ENCODE measurements at places on chromosomes 13 and 19.

GRCh38 chr13:98187155-98187964, 10.3 kb upstream of the RNF113B start:
- DNase-seq = no peak
- H3K4me3 ChIP-seq = no peak overlapping the region
- H3K4me1 ChIP-seq = no peaks in the 10 kb centered on the region
- no peaks in the 10 kb centered on the region for H3K27me3 ChIP-seq

DNA sequence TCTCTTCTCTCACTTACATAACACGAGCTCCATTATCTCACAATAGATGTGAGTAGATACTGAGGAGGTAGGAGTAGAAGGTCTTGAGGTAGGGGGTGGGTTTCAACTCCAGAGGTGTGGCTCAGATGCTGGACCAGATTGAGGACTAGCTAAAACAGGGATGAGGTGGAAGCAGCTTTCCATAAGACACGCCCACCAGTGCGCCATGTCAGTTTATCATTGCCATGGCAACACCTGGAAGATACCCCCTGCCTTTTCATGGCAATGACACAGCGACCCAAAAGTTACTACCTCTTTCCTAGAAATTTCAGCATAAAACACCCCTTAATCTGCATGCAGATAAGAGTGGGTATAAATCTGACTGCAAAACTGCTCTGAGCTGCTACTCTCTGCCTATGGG, 44.1 kb downstream of the KCTD15 start:
- H3K4me1 ChIP-seq = no peaks in the 10 kb centered on the region

DNA sequence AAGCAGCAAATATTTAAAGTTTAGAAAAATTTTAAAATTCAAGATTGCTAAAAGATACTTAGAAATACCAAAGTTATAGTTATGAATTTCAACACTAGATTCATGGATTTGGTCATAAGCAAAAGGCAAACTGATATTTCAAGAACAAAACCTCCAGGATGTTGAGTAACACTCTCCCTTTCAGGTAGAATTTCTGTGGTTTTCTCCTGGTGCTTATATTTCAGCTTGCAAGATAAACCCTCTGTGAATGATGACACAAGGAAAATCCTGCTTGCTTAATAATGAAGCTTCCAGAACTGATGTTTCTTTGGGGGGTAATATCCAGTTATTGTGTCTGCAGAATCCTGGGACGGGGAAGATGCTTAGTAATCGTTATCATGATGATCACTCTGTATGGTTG, 320.3 kb upstream of the EDNRB start:
- H3K4me1 ChIP-seq = peaks cover 12% of the 10 kb centered on the region
- H3K4me3 ChIP-seq = no peak overlapping the region
- no peaks in the 10 kb centered on the region for H3K27me3 ChIP-seq
- H3K27ac ChIP-seq = no peak overlapping the region
- DNase-seq = no peak
- no peaks in the 10 kb centered on the region for H3K36me3 ChIP-seq

DNA sequence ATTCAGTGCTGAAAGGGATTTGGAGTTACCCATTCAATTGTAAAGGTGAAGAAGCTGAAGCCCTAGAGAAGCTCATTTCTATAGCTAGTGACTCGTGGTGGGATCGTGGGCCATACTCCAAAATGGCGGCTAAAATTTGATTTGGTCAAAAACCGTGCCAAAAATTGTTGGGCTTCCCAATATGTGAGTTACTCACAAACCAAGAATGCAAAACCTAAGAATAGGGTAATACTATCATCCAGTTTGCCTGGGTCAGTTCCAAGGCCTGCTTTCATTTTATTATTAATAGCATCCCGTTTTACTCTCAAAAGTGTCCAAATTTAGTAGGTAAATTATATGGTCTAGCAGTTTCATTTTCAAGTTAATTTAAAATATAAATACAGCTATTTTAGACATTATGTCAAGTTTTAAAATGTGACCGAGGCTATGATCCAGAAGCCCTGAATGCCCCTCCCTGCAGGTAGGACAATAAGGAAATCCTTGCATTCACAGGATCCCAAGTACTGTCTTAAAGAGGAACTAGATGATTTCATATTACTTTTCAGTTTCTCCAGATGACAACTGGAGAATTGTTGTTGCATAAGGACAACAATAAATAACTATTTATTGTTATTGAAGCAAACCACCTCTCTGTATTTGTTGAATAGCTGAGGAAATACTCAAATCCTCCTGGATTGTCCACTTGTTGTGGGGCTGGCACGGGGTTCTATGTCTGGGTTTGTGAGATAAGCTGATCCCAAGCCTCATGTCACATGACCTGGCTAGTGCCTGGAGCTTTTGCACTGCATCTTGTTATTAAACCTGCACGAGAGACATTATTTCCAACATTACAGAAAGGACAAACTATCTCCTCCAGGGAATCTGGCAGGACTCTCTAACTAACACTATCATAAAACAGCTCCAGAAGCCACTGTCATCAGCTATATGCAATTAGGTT, 11.6 kb upstream of the RAP2A start:
- no peaks in the 10 kb centered on the region for H3K4me1 ChIP-seq

DNA sequence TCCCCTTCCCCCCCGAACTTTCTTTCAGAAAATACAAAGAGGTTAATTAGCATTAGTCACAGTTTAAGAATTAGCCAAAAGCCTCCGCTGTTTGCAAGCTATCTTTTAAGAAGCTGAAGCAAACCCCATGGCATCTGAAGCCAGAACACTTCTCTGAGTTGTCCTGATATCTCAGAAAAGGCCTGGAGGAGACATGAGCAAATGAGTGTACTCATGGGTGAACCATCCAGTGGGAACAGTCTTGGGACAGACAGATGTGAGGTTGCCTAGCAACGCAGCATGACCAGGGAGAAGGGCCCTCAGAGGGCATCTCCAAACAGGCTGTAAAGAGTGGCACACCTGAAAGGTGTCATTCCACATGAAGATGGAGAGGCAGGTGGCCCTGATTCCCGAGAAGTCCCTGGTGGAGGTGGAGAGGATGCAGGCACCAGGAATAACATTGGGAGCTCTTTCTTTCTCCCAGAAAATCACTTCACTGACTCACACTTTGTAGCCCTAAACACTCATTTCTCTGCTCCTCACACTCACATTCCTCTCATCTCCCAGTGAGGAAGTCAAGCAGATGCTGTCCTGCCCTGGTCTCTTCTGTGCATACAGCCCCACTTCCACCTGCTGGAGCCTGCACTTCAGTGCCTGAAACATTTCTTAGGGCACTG, 87.0 kb upstream of the TSHZ3 start:
- no peaks in the 10 kb centered on the region for H3K27me3 ChIP-seq
- H3K27ac ChIP-seq = no peak overlapping the region
- no peak for DNase-seq
- H3K36me3 ChIP-seq = no peaks in the 10 kb centered on the region
- no peak overlapping the region for H3K4me3 ChIP-seq

GRCh38 chr13:102589301-102589822, 7.4 kb upstream of the TPP2 start:
- no peaks in the 10 kb centered on the region for H3K36me3 ChIP-seq
- no peak overlapping the region for H3K4me3 ChIP-seq
- no peak for DNase-seq
- peaks cover 4% of the 10 kb centered on the region for H3K27me3 ChIP-seq
- H3K27ac ChIP-seq = no peak overlapping the region

- no peak for DNase-seq
- no peak overlapping the region for H3K4me3 ChIP-seq
- no peaks in the 10 kb centered on the region for H3K4me1 ChIP-seq
- no peak overlapping the region for H3K27ac ChIP-seq
- no peaks in the 10 kb centered on the region for H3K36me3 ChIP-seq
- no peaks in the 10 kb centered on the region for H3K27me3 ChIP-seq
Measured at GRCh38 chr13:49597043-49597641, 11.8 kb upstream of the RCBTB1 start.

- H3K36me3 ChIP-seq = no peaks in the 10 kb centered on the region
- no peak overlapping the region for H3K4me3 ChIP-seq
- H3K27me3 ChIP-seq = no peaks in the 10 kb centered on the region
- peaks cover 7% of the 10 kb centered on the region for H3K4me1 ChIP-seq
- DNase-seq = peak; percentile 36
Measured at GRCh38 chr13:33471204-33471603, 185.6 kb upstream of the STARD13 start.

DNA sequence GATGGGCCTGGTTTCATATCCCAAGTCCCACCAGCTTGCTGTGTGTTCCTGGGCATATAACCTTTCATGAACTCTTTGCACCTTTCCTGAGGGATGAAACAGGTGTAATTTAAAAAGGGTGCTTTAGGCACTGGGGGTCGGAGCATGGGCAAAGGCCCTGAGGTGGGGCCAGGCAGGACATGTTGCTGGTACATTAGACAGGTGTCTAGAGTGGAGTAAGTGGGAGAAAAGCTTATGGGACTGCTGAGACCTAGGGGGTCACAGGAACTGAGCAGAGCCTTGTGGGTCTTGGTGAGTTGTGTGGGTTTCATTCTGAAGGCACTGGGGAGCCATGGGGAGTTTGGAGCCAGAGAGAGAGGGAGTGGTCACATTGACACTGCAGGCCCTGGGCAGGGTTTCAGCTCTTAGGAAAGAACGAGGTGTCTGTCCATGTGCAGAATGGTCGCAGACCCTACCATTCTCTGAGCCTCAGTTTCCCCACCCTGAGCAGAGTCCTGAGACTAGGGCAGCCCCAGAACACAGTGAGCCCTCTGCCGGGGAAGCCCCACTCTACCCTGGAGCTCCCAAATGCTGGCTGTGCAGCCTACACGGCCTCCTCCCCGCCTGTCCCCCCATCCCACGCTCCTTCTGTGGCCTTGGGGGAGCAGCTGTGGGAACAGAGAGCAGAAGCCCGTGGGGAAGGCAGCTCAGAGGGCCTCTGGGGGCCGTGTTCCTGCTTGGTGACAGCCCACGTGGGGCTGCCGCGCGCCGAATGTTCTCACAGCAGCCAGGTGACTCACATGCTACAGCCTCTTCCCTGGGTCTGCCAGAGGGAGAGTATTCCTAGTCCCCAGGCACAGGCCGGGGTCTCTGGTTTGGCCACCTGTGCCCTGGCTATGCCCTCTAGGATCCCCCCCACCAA, 7.3 kb upstream of the HOMER3 start:
- no peaks in the 10 kb centered on the region for H3K27me3 ChIP-seq
- DNase-seq = no peak
- H3K27ac ChIP-seq = no peak overlapping the region
- no peak overlapping the region for H3K4me3 ChIP-seq

DNA sequence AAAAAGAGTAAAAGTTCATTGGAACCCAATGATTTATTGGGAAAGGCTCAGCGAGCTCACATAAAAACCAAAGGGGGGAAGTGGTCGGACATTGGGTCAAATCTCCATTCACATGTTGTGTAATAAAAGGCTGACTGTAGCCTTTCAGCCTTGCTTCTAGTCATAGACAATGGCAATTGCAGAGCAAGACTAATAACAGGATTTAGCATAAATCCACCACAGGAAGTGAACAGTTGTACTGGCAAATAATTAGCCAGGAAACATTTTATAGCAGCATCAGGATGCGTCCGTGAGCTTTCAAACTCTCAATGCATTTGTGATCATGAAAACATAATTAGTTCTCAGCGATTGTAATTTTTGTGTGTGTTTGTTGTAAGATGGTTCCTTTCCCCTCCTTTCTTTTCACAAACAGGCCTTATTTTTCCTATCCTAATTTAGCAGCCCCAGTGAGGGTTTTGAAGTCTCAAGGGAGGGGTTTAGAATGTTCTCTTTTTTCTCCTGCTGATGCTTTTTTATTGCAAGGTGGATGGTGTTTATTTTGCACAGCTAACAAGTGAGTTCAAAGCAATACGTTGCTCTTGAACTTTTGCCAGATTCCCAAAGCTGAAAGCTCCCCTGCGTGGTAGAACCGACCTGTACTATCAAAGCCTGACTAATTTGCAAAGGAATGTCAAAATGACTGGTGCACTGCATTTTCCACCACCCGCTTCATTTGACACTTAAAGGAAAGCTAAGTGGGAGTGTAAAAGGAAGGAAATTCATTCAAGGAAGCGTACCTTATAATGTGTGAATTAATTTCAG, 105.6 kb downstream of the SPRY2 start:
- no peaks in the 10 kb centered on the region for H3K36me3 ChIP-seq
- H3K27me3 ChIP-seq = no peaks in the 10 kb centered on the region
- DNase-seq = no peak
- H3K4me3 ChIP-seq = no peak overlapping the region

GRCh38 chr19:29517946-29518345, 7.8 kb upstream of the VSTM2B start:
- no peaks in the 10 kb centered on the region for H3K4me1 ChIP-seq
- H3K36me3 ChIP-seq = no peaks in the 10 kb centered on the region
- H3K27ac ChIP-seq = no peak overlapping the region
- peaks cover 57% of the 10 kb centered on the region for H3K27me3 ChIP-seq
- no peak overlapping the region for H3K4me3 ChIP-seq

DNA sequence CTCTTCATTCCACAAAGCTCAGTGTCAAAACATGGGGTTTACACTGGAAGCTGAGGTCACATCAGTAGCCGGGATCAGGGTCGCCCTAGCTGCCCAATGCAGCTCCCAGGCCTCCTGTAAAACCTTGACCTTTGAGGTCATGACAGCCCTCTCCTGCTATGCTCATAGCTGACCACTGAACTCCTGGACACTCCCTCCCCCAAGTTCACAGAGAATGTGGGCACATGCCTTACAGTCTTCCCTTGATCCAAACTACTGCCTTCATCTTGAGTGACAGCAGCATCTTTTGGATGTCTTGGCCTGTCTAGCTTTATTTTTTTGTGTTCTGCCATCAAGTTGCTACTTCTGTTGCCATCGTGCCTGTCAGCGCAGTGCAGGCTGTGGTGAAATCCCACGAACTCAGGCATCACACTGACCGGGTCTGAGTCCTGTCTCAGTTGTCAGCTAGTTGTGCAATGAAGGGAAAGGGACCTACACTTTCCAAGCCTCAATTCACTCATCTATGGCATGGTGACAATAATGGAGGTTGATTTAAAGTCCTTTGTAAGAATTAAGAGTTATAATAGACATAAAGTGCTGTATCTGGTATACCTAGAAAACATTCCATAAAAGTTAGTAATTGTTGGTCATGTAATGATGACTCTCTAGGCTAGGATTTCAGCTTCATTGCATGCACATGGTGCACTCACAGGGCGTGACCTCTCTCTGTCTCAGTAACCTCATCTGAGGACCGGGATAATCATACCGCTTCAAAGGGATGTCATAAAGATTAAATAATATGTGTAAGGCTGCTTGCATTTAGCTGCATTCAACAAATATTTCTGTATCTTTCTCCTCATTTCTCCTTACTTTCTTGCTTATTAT, 16.4 kb upstream of the ALOX5AP start:
- H3K27ac ChIP-seq = no peak overlapping the region
- no peaks in the 10 kb centered on the region for H3K27me3 ChIP-seq
- no peaks in the 10 kb centered on the region for H3K36me3 ChIP-seq
- H3K4me3 ChIP-seq = no peak overlapping the region
- no peak for DNase-seq
